ELF-1 (cell line): ENCODE measurements at places on chromosomes 16 and 17.

DNA sequence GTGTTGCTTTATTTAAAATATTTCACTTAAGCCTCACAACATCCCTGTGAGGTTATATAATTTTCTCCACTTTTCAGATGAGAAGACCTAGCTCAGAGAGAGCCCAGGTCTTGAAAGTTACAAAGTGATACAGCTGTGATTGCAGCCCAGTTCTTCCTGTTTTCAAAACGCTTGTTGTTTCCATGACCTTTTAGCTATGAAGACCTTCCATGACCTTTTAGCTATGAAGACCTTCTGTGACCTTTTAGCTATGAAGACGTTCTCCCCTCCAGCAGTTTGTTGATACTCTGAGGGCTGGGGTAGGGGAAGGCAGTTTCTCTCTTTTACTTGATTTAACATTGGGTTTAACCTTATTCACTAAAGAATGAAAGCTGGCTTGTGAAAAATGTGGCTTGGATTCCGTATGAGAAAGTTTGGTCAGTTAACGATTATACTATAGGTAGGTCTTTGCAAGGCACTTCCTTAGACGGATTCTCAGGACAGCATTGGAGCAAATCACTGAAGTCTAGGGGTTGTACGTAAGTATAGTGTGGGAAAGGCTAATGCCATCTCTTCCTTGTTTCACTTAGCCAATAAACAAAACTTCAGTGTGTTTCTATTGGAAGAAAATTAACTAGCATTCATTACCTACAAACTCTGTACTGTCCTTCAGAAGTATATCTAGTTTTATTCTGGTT, 20.7 kb downstream of the PHKB start:
- no peak for DNase-seq

GRCh38 chr17:55168958-55169687, 95.6 kb upstream of the HLF start:
- DNase-seq: no peak

- DNase-seq: no peak
These were observed 36.8 kb upstream of the ZC3H18 start for GRCh38 chr16:88533381-88533917.

DNA sequence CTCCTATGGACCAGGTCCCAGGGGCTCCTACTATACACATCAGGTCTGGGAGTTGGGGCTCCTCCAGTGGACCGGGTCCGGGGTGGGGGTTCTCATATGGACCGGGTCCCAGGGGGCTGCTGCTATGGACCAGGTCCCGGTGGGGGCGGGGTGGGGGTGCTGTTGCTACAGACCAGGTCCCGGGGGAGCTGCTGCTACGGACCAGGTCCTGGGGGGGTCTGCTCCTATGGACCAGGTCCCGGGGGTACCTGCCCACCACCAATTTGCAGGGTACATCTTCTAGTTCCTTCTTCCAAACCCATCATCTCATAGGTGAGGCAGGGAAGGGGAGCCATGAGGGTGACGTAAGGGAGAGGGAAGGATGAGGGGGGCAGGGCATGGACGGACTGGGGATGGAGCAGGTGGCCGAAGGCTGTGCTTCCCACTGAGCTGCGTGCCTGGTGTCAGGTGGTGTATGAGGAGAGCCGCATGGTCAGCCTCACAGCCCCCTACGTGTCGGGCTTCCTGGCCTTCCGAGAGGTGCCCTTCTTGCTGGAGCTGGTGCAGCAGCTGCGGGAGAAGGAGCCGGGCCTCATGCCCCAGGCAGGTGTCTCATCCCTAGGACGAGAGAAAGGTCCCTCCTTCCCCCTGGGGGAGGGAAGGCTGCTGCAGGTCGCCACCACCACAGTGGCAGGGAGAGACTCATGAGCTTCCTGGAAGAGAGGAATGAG, 6.6 kb downstream of the ENDOV start:
- DNase-seq: no peak

DNA sequence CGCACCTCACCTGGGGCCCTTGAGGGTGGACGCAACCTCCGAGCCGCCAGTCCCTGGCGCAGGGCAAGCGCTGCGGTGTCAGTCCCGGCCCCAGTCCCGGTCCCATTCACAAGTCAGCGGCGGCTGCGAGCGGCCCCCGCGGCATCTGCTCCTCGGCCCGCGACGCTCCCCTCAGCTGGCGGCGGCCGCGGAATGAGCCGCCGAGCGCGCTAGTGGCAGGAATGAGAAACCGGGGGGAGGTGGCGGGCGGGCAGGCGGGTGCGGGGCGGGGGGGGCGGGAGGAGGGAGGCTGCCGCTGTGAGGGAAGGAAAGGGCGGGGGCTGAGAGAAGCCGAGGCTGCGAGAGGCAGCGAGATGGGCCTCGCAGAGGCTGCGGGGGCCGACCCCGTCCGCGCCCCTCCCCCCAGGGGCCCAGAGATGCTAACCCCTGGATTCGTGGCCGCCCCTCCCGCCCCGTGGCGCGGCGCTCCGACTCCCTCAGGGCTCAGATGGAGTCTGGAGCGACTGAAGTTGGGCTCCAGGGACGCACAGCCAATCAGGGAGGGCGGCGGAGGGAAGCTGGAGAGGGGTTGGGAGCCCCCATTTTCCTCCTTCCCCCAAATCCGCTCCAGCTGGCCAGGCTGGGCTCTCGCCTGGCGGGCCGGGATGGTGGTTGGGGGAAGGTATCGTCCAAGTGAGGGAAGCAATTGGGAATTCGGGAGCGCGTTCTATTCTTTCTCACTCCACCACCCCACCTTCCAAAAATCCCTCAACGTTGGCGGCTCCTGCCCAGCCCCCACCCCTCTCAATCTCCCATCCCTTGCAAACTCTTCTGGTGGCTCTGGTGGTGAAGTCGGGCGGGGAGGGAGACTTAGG, at the start of gene CDH11:
Gene CDH11, minus strand, starts transcription at position 194 of the 854 bp plus-strand sequence. CDS start 117,194 bp downstream, outside the sequence.
- DNase-seq: peak; percentile 67

DNA sequence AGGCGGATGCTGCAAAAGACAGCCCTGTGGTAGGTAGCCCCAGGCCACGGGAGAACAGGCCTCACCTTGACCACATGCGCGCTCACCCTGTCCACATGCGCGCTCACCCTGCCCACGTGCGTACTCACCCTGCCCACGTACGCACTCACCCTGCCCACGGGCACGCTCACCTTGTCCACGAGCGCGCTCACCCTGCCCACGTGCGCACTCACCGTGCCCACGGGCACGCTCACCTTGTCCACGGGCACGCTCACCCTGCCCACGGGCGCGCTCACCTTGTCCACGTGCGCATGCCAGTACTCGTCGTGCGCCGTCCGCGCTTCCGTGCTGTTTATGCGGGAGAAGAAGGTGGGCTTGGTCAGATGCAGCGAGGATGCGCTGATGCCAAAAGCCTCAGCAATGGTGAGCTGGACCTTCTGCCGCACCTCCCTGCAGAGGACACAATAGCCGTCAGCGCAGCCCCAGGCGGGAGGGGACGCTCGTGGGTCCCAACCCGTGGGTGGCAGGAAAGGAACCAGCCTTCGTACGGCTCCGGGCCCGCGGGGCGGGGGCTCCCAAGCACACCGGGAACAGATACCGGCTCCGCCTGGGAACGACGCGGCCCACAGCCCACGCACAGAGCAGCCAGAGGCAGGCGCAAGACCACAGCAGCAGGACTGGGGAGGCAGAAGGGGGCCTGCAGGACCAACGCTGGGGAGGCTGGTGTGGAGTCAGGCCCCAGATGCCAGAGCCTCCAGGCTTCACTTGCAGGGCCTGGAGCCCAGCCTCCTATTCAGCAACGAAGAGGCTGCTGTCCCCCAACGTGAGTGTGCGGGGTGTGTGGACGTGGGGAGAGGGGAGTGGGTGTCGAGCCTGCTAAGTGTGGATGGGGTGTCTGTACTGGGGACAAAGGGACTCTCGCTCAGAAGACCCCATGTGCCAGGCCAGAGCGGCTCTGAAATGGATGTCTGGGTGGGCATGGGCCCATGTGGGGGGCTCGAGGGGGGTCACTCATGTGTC, 14.2 kb upstream of the HEXD start:
- no peak for DNase-seq

GRCh38 chr17:44267818-44268490, at the start of gene SLC4A1:
TSS of gene SLC4A1 (minus strand) at chr17:44268135. CDS start at chr17:44262866, 5,269 bp downstream.
- no peak for DNase-seq

- DNase-seq: no peak
These were observed 16.7 kb downstream of the ADCY7 start for GRCh38 chr16:50282955-50283631.

GRCh38 chr17:38663125-38663751, 11.5 kb downstream of the EPOP start:
- peak; percentile 94 for DNase-seq

GRCh38 chr16:10168258-10168657, 14.0 kb downstream of the GRIN2A start:
- no peak for DNase-seq

GRCh38 chr16:19745286-19746010, 27.4 kb downstream of the IQCK start:
- no peak for DNase-seq

DNA sequence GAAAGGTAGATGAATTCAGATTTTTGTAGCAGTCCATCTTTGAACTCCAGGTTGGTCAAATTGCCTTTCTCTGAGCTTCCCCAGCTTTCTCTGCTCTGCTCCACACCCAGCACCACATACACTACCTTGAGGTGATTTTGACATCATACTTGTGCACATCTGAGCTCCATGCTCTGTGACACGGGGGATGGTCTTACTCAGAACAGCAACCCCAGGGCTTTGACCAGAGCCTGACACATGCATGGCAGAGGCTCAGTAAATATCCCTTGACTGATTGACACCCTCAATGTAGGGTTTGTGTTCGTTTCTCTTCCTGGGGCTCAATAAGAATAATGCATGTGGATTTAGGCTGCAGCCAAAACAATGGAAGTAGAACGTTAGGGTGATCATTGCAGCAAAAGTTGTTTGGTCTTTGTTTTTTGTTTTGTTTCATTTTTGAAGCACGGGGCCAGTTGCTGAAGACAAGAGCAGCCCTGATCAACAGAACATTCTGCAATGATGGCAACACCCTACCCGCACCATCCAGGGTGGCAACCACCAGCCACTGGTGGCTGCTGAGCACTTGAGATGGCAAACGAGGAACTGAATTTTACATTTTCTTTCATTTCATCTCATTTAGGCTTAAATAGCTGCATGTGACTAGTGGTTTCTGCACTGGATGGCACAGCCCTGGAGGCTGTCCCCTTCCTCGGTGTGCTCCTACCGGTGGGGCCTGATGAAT, 224.8 kb upstream of the TNRC6C start:
- no peak for DNase-seq

- DNase-seq: no peak
These were observed 1.1 kb downstream of the MT2A start for GRCh38 chr16:56609463-56609921.

DNA sequence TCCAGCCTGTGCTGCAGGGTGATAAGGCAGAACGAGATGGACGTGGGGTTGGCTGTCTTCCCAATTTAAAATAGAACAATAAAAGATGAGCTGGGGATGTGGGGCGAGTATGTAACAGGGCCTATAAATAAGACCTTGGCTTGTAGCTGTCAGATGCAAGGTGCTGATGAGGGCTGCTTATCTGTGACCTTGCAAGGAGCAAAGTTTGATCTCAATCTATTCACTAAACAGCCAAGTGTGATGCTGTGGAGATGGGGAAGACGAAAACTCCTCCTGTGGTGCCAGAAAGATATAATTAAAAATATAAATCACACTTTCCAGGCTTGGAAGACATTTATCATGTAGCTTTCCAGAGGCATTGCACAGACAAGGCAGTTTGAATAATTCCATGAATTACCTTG, 26.7 kb upstream of the TEX2 start:
- DNase-seq: no peak

GRCh38 chr17:3817851-3818605, 17.0 kb upstream of the ITGAE start:
- DNase-seq: no peak

- DNase-seq: peak; percentile 96
These were observed 17.8 kb upstream of the TMEM219 start for GRCh38 chr16:29943846-29944799.

- no peak for DNase-seq
These were observed at the start of gene CPNE7 for GRCh38 chr16:89575247-89576152. TSS of gene CPNE7 (plus strand) at chr16:89575758. CDS start at chr16:89575898, 140 bp downstream.

DNA sequence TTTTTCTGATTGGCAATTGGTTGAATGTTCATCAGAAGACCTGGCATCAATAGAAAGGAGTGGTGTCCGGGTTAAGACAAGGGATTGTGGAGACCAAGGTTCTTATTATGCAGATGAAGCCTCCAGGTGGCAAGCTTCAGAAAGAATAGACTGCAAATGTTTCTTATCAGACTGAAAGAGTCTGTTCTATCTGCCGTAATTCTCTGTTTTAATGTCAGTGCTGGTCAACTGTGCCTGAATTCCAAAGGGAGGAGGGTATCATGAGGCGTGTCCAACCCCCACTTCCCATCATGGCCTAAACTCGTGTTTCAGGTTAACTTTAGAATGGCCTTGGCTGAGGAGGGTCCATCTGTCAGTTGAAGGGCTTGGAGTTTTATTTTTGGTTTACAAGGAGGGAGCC, 60.4 kb upstream of the AKTIP start:
- no peak for DNase-seq

- no peak for DNase-seq
These were observed 729 bp downstream of the P2RX5 start for GRCh38 chr17:3695129-3695722.

- DNase-seq: no peak
These were observed 11.0 kb downstream of the NEUROD2 start for GRCh38 chr17:39596543-39597267.

GRCh38 chr17:12983991-12984884, 33.6 kb downstream of the ELAC2 start:
- DNase-seq: no peak

DNA sequence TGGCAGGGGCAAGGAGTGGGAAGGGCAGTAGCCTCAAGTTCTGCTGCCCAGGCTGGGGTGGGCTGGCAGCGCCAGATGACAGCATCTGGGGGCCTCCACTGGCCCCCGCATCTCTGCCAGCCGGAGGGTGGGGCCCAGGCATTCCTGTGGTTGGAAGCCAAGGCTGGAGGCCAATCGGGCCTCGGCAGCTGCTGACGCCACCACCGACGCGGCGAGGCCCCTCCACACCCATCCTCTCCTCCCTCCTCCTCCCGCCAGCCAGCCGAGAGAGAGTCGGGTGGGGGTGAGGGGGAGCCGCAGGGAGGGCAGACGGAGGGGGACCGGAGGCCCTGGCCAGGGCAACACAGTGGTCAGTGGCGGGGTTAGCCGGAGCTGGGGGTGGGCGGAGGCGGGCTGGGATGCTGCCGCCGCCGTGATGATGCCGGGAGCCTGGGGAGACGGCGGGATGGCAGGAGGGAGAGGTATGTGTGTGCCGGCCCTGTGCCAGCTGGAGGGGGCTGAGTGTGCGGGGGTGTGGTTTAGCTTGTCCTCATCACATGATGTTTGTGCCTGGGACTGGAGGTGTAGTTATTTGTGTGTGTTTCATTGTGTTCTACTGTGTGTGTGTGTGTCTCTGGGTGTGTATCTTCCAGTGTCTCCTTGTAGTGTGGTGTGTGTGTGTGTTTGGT, 36.6 kb downstream of the ARHGAP23 start:
- peak; percentile 51 for DNase-seq
